T-helper 1 cell (primary cell): ENCODE measurements at places on chromosomes 1 and 21.

- DNase-seq, result no peak
Observed at GRCh38 chr1:186819126-186819525, 9.6 kb upstream of the PLA2G4A start.

DNA sequence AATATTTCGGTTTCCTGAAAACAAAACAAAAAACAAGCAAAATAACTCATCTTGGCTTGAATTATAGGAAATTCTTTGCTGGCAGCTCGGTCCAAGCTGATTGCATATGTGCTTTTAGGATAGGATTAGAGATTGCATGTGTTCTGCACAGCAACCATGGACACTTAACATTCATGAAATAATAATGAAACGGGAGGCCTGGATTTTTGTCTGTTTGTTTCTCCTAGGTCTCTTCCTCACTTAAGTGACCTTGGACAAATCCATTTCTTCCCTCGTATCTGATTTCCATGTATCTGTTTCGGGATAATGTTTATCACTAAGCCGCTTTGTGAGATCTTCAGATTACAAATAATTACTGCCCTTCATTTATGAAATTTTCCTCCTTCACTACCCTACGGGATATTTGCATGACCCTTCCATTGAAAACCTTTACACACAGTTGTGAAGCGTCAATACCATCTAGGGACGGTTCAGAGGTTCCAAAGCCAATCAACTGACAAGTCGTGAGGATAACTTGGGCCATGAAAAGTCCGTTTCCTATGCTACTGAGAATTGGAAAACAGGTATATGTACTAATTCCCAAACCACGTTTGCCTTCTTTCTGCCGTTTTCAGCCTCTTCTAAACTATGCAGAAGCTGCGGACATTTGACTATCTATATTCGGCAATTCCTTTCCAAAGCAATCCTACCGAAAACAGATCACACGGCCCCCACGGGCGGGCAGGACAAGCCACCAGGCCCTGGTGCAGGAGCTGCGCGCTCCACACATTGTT is 1.3 kb upstream of the H3-3A start:
- no peak for DNase-seq

DNA sequence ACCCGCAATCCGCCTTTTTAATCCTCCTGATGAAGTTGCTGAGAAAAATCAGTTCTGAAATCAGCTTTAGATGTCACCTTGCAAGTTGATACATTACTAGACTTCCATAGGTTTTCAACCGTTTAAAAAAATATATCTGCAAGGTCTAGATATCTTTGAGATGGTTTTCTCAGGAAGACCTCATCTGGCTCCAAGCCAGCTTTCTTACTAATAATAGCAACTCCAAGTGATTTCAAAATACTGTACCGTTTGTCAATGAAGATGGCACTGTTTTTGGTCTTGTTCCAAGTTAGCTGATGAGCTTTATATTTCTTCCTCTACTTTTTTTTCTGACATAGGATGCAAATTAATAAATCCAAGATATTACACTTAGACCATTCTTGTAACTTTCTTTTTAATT is 40.3 kb downstream of the LRRC8C start:
- DNase-seq, result no peak

- DNase-seq, result no peak
Observed at GRCh38 chr1:170939476-170939875, 4.1 kb downstream of the MROH9 start.

- no peak for DNase-seq
Observed at GRCh38 chr1:84973498-84974334, 23.2 kb downstream of the MCOLN2 start.

DNA sequence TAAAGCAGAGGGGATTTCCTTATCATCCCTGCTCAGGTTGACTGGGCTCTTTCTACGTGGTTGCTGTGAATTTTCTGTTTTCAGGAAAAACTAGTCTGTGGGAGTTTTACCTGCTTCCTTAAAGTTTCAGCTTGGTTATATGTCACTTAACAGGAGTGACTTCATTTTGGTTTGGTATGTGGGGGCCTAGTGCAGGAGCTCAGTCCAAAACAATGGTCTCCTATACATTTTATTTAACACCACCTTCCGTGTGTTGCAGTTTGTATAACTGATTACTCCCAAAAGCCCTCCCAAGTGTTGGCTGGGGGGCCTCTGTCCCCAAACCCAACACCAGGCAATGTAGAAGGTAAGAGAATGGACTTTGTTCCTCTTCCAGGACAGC is 5.3 kb downstream of the IL23R start:
- no peak for DNase-seq
